Left lobe of liver (tissue), 2 donors: ENCODE measurements at places on chromosomes 4 and X. TPM values are rescaled to one million over a fixed set of nuclear protein-coding genes. Genes with fewer than 3 reads are reported as not detected.

Gene XAGE1A
- total RNA-seq = not detected

DNA sequence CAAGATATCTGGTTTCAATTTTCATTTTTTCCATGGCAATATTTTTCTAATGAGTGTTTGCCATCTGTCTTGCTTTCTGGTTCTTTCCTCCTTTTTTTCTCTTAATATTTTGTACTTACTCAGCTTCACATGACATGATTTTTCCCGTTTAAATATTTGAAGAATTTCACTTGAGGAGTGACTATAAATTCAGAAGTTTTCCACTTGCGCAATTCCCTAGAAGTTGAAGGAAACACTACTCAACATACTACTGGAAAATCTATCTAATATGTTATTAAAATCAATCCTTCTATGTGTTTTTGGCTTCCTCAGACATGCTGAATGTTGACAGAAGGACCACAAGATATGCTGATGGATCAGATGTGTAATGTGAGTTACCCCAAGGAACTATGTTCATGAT, 36.8 kb upstream of the BANK1 start:
- no peak for DNase-seq

GRCh38 chr4:74329307-74329706, 21.0 kb downstream of the EPGN start:
- no peak for DNase-seq

GRCh38 chr4:137534516-137534915, 2.2 kb upstream of the PCDH18 start:
- no peak for DNase-seq

DNA sequence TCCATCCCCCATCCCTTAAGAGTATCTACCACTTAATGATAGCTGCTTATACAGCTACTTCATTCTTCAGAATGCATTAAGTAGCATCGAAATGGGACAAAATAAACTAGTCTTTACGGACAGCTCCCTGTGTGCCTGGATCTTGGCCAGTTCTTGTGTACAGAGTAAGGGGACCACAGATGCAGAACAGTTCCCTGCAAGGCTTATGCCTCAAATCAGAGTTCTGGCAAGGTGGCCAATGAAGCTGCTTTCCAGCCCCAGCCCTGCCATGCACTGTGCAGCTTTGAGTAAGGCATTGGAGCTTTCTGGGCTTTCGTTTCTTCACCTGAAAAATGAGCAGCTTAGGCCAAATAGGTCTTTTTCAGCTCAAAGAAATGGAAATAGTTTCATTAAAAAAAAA, 14.2 kb downstream of the CLNK start:
- no peak for DNase-seq

DNA sequence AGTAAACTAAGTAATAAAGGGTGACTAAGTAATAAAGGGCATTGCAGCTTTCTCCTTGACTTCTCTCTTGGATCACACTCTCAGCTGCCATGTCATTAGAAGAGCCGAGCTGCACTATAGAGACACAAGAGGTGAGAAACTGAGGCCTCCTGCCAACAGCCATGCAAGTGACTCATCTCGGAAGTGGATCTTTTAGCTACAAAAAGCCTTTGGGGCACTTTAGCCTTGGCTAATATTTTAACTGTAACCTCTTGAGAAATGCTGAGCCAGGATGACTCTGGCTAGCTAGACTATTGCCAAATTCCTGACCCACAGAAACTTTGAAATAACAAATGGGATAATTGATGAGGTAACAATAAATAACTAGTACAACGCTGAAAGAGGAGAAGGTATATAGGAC, 1.5 kb upstream of the NEIL3 start:
- DNase-seq = no peak

DNA sequence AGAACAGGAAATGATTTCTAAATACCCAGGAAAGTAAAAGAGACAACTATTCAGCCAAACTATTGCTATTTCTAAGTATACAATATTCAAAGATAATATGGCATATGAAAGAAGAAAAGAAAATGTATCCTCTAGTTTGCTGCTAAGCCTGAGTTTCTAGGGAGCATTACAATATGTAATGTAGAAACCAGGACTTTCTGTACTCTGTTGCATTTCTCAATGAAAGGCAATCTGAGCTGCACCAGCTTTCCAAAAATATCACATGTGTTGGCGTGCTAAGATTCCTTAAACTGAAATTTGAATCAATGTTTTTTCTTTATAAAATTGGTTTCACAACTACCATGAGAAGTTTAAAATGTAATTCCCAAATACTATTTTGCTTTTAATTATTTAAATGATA, 129.6 kb downstream of the ANK2 start:
- DNase-seq = no peak

DNA sequence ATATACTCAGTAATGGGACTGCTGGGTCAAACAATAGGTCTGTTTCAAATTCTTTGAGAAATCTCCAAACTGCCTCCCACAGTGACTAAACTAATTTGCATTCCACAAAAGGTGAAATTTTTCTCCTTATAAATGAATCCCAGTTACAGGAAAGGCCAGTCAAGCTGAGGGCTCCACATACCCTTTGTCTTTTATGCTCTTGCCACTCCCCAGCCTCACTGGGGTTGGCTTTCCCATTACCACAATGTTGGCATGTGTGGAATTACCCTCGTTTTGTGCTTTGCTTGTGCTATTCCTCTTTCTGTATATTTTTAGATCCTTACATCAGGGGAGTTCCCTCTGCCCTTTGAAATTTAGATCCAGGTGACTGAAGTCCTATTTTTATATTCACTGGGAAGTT, 220.2 kb upstream of the LCORL start:
- DNase-seq = no peak
